Endodermal cell (in vitro differentiated cells): ENCODE measurements at places on chromosomes 7 and 10. TPM values are rescaled to one million over a fixed set of nuclear protein-coding genes. Genes with fewer than 3 reads are reported as not detected.

GRCh38 chr10:91883549-91884444, 25.5 kb downstream of the FGFBP3 start:
- peak; percentile 86 for DNase-seq
- no peaks in the 10 kb centered on the region for H3K36me3 ChIP-seq
- H3K4me1 ChIP-seq = peaks cover 13% of the 10 kb centered on the region
- H3K4me3 ChIP-seq = no peak overlapping the region
- peak overlapping the region; percentile 92 for H3K27ac ChIP-seq

GRCh38 chr10:43190289-43190688, 52.0 kb downstream of the CSGALNACT2 start:
- no peaks in the 10 kb centered on the region for H3K27me3 ChIP-seq
- H3K4me3 ChIP-seq = no peak overlapping the region
- no peak for DNase-seq
- no peaks in the 10 kb centered on the region for H3K4me1 ChIP-seq
- peaks cover 5% of the 10 kb centered on the region for H3K36me3 ChIP-seq

Gene GGCT
- total RNA-seq = 46.4 and 54.1 TPM in 2 replicates

- H3K27me3 ChIP-seq = no peaks in the 10 kb centered on the region
- H3K36me3 ChIP-seq = no peaks in the 10 kb centered on the region
- no peaks in the 10 kb centered on the region for H3K4me1 ChIP-seq
- no peak for DNase-seq
Observed at GRCh38 chr7:3356173-3356572, 55.1 kb downstream of the SDK1 start.

Gene SCART1
- 0.29 and 0.37 TPM in 2 replicates for total RNA-seq

DNA sequence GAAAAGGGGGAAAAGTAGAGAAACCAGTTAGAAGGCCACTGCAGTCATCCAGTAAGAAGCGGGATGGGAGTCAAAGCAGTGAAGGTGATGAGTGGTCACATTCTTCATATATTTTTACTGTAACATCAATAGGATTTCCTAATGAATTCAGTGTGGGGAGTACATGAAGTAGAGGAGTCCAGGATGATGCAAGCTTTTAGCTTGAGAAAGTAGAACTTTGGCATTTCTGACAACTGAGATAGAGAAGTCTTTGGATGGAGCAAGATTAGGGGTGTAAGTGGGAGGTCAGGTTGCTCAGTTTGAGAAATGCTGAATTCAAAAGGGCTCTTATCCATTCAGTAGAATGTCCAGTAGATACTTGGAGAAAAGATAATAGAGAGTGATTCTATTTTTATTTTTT, 264.1 kb upstream of the DGKB start:
- no peak overlapping the region for H3K4me3 ChIP-seq
- H3K36me3 ChIP-seq = no peaks in the 10 kb centered on the region
- DNase-seq = no peak

Gene PALD1
- total RNA-seq = 17.3 and 18.0 TPM in 2 replicates

DNA sequence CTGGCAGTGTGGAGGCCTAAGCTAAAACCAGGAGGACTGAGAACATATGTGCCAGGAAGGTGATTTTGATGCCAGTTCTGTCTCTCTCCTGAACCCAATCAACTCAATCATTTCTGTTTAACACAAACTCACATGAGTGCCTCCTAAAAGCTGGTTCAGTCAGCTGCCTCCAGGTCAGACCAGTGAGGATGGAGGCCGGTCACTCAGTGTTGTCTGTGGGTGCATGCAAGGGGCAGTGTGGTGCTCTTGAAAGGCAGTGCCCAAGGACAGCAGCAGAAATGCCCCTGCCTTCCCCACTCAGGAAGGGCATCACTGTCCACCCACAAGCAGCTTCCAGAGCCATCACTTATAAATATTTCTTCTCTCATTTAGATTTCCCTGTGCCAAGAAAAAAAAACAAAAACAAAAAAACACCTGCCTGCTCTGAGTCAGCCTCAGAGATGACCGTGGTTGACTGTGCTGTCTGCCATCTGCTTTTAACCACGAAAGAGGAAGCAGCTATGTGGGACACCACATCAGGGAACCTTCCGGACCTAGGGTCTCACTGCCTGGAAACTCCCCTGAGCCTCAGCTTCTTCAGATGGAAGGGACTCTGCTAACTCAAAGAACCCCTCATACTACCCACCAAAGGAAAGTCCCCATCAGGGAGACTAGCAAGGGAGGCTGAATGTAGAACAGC, 39.1 kb downstream of the VOPP1 start:
- no peak for DNase-seq
- H3K36me3 ChIP-seq = no peaks in the 10 kb centered on the region
- no peak overlapping the region for H3K27ac ChIP-seq
- H3K4me3 ChIP-seq = no peak overlapping the region

Gene ANKRD16
- 12.5 and 13.3 TPM in 2 replicates for total RNA-seq

Gene PAPOLB
- 0.90 and 1.8 TPM in 2 replicates for total RNA-seq

Gene SFR1
- total RNA-seq = 12.0 to 21.8 TPM (median 14.1 TPM) in 3 replicates

DNA sequence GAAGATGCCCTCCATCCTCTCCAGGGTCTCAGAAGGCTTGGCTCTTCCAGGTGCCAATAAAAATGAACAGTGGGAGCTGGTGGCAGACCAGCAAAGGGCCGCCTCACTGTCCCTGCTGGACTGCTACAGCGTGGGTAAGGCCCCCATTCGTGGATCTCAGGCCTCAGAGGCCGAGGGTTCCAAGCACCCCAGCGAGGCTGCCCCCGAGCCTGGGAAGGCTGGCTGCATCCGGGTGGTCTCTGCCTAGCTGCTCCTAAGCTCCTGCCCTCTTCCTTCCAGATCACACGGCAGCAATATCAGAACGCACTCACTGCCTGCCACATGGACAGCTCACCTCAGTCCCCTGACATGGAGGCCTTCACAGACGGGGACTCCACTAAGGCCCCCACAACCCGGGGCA, 42.9 kb downstream of the GOT1 start:
- H3K4me3 ChIP-seq = no peak overlapping the region
- peaks cover 15% of the 10 kb centered on the region for H3K4me1 ChIP-seq
- DNase-seq = no peak
- peaks cover 4% of the 10 kb centered on the region for H3K36me3 ChIP-seq

Gene TAS2R41
- not detected in 3 replicates for total RNA-seq

Gene DPP6
- total RNA-seq = 3.0 to 3.9 TPM (median 3.5 TPM) in 3 replicates

DNA sequence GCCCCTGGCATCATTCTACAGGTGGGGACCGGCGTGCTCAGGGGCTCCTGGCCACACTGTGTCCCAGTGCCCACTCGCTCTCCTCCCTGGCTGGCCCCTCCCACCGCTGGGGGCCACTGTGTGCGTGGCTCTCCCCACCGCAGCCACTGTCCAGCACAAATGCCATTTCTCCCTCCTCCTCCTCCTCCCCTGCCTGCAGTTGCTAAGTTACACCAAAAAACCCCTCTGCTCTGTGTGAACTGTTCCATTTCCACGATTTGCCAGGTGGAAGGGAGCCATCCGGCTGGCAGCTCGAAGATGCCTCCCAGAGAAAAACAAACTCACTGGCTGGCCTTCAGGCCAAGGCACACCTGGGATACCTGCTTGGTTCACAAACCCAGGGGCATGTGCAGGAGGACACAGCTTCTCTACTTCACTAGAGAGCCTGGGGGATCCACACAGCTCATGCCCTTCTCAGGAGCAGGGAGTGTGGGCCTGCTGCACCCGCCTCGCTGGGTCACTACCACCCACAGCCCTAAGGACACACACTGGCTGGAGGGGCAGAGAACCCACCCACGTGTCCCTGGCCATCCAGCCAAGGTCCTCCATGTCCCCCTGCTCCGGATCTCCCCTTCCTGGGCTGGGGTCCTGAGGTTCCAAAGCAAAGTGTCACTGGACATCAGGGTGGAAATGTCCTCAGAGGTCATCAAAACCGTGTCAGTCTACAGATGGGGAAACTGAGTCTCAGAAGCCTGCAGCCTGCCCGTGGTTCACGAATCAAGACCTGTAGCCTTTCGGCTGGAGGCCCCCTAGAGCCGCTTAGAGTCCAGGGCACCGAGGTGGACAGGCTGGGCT, 1.7 kb downstream of the RASGEF1A start:
- no peaks in the 10 kb centered on the region for H3K36me3 ChIP-seq
- no peak for DNase-seq
- H3K4me1 ChIP-seq = no peaks in the 10 kb centered on the region
- no peak overlapping the region for H3K27ac ChIP-seq

DNA sequence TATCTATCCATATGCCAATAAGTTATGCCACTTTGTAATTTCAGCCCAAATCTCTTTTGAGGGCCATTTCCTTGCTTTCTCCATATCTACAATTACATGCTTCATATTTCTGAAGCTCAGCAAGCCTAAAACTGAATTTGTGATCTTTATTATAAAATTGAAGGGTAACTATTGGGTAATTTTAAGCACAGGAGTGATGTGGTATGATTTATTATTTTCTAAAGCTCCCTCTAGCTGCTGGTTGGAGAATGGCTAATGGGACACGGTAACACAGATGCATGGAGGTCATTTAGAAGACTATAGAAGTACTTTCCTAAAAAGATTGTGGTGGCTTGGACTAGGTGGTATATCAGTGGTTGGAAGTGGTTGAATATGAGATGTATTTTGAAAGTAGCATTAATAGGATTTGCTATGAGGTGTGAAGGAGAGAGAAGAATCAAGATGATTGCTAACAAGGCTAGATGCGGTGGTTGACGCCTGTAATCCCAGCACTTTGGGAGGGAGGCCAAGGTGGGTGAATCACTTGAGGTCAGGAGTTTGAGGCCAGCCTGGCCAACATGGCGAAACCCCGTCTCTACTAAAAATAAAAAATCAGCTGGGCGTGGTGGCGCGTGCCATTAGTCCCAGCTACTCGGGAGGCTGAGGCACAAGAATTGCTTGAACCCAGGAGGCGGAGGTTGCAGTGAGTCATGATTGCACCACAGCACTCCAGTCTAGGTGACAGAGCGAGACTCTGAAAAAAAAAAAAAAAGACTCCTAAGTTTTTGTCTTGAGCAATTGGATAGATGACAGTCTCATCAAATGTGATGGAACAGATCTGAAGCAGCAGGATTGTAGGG, 13.9 kb downstream of the KLHDC10 start:
- H3K27me3 ChIP-seq = no peaks in the 10 kb centered on the region
- no peak for DNase-seq
- no peak overlapping the region for H3K27ac ChIP-seq
- H3K4me1 ChIP-seq = no peaks in the 10 kb centered on the region
- no peaks in the 10 kb centered on the region for H3K36me3 ChIP-seq
- H3K4me3 ChIP-seq = no peak overlapping the region

Gene METTL2B
- total RNA-seq = 21.6 to 50.5 TPM (median 44.5 TPM) in 3 replicates

DNA sequence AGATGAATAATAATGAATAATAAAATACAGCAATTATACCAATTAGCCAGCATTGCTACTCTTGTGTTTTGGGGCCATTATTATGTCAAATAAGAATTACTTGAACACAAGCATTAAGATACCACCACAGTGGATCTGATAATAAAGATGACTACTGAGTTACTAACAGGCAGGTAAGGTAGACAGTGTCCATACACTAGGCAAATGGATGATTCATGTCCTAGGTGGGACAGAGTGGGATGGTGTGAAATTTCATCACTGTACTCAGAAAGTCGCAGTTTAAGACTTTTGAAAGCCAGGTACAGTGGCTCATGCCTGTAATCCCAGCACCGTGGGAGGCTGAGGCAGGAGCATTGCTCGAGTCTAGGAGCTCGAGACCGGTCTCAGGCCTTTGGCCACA, 8.7 kb upstream of the UNC5B start:
- DNase-seq = no peak
- H3K27ac ChIP-seq = no peak overlapping the region
- H3K4me1 ChIP-seq = peaks cover 7% of the 10 kb centered on the region
- H3K4me3 ChIP-seq = no peak overlapping the region
- H3K36me3 ChIP-seq = no peaks in the 10 kb centered on the region

DNA sequence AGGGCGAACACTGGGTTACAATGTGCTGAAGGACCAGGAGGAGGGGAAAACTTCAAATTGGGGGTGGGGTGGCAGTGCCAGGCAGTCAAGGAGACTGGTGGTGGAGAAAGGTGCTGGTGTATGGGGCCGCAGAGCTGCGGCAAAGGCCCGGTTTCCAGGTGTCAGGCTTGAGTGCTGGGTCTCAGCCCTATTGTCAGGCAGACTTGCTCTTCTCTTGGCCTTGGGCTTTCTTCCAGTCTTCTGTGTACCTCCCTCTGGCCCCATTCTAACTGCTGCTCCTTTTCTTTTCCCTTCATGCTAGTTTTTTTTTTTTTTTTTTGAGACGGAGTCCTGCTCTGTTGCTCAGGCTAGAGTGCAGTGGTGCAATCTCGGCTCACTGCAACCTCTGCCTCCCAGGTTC, 51.0 kb downstream of the POLR3A start:
- peak; percentile 19 for DNase-seq
- no peak overlapping the region for H3K4me3 ChIP-seq
- no peak overlapping the region for H3K27ac ChIP-seq
- no peaks in the 10 kb centered on the region for H3K4me1 ChIP-seq
- H3K36me3 ChIP-seq = peaks cover 66% of the 10 kb centered on the region

- DNase-seq = no peak
- H3K27ac ChIP-seq = no peak overlapping the region
- no peaks in the 10 kb centered on the region for H3K36me3 ChIP-seq
- H3K27me3 ChIP-seq = peaks cover 40% of the 10 kb centered on the region
- H3K4me1 ChIP-seq = peaks cover 3% of the 10 kb centered on the region
Observed at GRCh38 chr7:27260211-27260610, 17.6 kb downstream of the EVX1 start.

DNA sequence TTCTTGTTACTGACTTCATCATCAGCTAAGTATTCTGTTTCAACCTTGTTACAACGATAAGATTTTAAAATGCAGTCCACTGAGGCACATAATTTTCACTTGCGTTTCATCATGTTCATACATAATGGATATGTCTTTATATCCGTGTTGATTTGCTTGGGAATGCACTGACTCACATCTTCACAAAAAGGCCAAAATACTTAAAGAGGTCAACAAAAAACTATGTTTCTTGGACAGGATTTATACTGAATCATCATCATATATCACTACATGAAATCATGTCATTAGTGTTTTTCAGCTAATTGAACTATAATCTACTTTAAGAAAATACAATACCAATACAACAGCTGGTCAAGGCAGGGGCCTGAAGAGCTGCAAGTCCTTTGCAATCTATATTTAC, 324.5 kb upstream of the KLF6 start:
- no peaks in the 10 kb centered on the region for H3K36me3 ChIP-seq
- no peaks in the 10 kb centered on the region for H3K27me3 ChIP-seq
- no peak overlapping the region for H3K4me3 ChIP-seq
- DNase-seq = no peak

GRCh38 chr10:7036951-7037350, 373.9 kb downstream of the SFMBT2 start:
- H3K36me3 ChIP-seq = no peaks in the 10 kb centered on the region
- H3K4me1 ChIP-seq = no peaks in the 10 kb centered on the region
- DNase-seq = no peak
- no peaks in the 10 kb centered on the region for H3K27me3 ChIP-seq
- H3K4me3 ChIP-seq = no peak overlapping the region

DNA sequence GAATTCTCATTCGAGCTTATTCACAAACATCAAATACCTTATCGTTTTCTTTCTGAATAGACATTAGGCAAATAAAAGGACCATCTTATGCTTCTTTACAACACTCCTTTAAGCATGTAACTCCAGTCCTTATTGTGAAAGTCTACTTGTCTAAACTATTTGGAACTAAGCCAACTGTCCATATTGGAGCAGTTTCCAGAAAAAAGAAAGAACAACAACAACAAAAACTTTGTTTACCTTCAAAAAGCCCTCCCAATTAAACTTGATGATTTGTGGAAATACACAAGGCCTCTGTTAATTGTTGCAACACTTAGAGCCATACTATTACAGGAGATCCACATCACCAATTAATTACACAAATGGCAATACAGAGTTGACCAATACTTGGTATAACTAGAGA, 163.6 kb downstream of the GALNT11 start:
- no peaks in the 10 kb centered on the region for H3K27me3 ChIP-seq
- no peak overlapping the region for H3K4me3 ChIP-seq
- no peaks in the 10 kb centered on the region for H3K4me1 ChIP-seq
- no peak overlapping the region for H3K27ac ChIP-seq
- DNase-seq = no peak

Gene NEUROG3
- not detected in 3 replicates for total RNA-seq

Gene ITGB8
- total RNA-seq = 7.1 to 8.4 TPM (median 7.6 TPM) in 3 replicates
